Epithelial cell of umbilical artery (primary cell): ENCODE measurements at places on chromosomes 11 and 22. TPM values are rescaled to one million over a fixed set of nuclear protein-coding genes. Genes with fewer than 3 reads are reported as not detected.

The SLC25A1 gene
- total RNA-seq, result 72.6 and 94.5 TPM in 2 replicates

The KRTAP5-2 gene
- total RNA-seq, result not detected in 2 replicates

The GATD1 gene
- total RNA-seq, result 16.9 and 23.3 TPM in 2 replicates

The SULT4A1 gene
- total RNA-seq, result 0.32 TPM in 1 of 2 replicates, not detected in the other

The DDI1 gene
- not detected in 2 replicates for total RNA-seq

The RAB38 gene
- 5.8 and 7.0 TPM in 2 replicates for total RNA-seq

The NXPE4 gene
- total RNA-seq, result not detected in 2 replicates

The SYT8 gene
- total RNA-seq, result not detected in 2 replicates

The FREY1 gene
- total RNA-seq, result 0.65 and 1.7 TPM in 2 replicates

The MOV10L1 gene
- total RNA-seq, result 14.9 and 15.2 TPM in 2 replicates

The TMEM132A gene
- 70.5 and 77.8 TPM in 2 replicates for total RNA-seq
